CD4-positive, alpha-beta T cell treated with Interferon alpha-2 for 1 hour (primary cell): ENCODE measurements at places on chromosomes 16 and 17.

GRCh38 chr16:53176434-53176833 lies 121.6 kb downstream of the CHD9 start:
- no peak for DNase-seq

GRCh38 chr17:71022758-71023157 lies 853.4 kb downstream of the KCNJ2 start:
- no peak for DNase-seq

DNA sequence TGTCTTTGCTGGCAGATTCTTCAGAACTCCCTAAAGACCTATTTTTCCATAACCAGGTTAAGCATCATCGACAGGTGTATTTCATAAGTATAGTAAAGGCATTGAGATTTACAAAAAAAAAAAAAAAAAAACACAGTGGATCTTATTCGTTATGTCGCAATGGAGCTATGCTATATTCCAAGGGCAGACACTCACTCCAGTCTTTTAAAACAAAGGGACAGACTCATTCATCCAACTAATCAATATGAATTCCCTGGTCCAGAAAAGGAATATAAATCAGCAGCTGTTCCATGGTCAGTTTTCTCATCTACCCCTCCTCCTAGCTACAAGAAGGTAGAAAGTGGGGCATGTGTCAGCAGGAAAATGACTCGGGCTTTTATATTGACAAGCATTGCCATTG lies 97.7 kb upstream of the MON1B start:
- DNase-seq, result no peak

DNA sequence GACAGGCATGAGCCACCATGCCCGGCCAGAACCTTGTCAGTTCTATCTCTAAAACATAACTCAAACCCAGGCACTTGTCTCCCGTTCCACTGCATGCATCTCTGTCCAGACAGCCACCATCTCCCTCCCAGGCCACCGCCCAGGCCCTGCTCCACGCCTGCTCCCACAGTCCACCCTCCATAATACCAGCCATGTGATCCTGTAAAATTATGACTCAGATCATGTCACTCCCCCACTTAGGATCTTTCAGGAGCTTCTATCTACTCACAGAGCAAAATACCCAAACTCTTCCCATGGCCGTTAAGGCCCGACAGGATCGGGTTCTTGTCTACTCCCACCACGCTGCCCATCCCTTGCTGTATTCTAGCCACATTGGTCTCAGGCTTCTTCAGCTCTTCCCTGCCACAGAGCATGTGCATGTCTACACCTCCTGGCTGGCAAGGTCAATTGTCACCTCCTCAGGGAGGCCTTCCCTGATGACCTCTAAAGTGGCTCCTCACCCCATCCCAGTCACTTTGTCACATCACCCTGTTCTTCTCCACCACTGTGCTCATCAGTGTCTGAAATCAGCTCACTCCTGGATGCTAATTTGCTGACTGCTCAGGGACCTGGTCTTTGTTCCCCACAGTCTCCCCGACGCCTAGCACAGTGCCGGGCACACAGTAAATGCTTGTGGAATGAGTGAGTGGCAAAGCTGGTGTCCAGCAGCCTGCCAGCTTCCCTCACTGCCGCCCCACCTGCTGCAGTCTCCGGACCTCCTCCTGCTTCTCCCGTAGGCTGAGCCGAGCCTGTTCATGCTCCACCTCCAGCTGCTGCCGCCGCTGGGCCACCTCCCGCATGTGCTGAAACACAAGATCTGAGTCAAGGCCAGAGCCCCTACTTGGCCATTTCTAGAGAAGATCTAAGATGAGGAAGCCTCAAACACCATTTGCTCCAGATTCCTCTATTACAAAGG lies 6.7 kb downstream of the TSPOAP1 start:
- no peak for DNase-seq

GRCh38 chr17:44071198-44071520 lies 624 bp downstream of the G6PC3 start:
- DNase-seq, result no peak
